ENCODE measurements at places on chromosomes 3 and 15.

DNA sequence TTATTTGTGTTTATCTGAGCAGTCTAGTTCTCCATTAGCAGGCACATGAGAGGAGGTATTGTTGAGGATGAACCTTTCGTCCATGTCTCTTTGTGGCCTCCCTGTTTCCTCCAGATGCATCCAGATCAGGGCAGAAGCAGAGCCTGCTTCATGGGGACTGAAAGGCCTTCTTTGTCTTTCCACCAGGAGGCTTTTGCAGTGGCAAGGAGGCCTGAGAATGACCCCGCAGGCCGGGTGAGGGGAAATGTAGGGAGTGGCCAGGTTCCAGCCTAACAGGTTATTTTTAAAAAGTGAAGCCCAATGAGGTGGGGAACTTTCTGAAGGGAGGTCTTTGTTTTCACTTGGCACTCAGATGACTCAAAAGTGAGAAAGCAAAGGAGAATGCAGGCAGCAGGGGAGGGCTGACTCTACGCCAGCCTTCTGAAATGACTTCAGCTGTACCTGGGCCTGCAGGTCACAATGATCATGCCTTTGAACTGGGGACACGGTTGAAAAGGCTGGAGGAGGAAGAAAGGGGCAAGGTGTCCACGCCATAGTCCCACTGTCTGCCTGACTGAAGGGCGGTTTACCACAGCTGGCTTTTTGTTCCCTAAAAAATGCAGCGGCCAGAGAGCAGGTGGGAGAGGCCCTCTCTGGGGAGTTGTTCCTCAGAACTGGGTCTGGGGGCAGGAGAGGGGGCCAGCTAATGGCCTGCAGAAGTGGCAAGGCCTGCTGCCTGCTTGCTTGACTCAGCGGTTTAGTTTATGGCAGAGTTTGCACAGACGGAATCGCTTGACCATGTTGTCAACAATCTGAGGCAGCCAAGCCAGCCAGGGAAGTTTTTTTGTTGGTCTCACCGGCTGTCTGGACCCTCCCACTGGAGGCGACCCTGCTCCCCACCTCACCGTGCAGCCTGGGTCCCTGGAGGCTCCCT is 28.7 kb downstream of the CMTM7 start:
- no peak for DNase-seq

DNA sequence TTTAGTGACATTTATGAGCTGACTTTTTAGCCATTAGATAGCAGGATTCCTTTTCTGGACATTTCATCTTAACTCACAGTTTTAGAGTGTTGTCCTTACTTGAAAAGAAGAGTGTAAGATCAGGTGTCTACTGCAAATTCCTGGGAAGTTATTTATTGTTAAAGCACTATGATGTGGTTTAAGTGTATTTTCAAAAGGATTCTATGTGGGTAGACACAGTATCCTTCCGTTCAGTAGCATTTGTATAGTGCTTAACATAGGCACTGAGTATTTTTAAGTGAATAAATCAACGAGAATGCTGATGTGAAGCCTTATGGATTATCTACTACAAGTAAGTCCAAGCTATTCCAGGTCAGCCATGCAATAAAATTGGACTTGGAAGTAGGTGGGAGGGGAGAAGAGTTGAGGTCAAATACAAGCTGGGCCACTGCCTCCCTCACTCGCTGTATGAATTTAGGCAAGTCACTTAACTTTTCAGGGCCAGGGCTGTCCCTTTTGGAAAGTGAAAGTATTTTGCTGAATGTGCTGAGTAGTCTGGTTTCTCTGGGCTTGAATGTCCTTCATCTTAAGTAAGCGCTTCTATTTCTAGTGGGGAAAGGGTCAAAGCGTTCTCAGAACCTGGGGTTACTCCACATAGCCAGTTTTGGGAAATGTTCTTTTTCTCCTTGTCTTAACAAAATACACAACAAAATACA is 48.6 kb downstream of the GAP43 start:
- no peak for DNase-seq

DNA sequence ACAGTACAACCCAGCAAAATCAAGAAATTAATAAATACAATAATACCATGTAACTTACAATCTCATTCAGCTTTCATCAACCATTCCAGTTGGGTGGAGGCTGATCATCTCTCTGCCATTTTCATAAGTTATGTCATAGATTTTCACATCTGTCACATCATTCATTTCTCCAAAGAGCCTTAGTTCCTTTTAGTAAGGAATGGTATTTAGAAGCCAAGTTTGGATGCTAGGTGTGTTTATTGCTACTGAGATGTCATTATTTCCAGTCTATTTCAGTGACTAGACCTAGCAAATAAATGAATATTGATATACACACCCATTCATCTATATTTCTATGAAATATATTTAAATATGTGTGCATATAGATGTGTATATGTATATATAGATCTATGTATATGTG is 2.7 kb upstream of the UBL7 start:
- no peak for DNase-seq

DNA sequence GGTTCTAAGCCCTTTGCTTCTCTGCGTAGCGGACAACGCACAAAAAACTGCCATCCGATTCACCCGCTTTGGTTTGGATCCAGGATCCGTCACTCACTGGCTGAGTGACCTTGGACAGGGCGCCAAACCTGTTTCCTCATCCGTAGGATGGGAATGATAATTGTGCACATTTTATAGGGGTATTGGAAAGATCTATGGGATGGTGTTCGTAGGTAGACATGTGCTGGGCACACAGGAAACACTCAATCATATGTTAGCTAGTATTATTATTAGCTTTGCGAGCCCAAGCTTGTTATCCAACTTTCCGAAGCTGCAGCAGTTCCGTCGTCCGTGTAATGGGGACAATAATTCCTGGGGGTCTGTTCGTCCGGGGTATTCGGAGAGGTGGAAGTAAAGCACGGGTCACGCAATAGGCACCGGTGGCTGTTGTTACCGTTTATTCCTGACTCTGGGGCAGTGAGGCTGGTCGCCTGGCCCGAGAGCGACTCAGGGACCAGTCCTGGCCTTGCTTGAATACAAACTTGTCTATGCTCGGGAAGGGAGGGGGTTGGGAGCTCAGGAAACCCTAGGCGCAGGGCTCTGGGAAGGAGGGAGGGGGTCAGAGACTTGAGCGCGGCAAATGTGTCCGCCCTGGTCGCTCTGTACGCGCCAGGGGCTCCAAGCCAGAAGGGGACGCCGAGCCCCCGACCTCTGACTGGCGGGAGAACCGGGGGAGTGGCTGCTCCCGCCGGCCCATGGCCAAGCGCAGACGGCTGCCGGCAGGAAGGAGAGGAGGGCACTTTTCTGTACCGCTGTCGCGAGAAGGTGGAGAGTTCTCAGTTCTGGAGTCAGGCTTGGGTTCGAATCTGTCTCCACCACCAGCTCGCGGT is 1.3 kb downstream of the SPSB4 start:
- no peak for DNase-seq

GRCh38 chr15:40054855-40055575 is 16.0 kb upstream of the SRP14 start:
- DNase-seq: peak; percentile 81

GRCh38 chr3:160023476-160023875 is 34.8 kb downstream of the IL12A start:
- no peak for DNase-seq

DNA sequence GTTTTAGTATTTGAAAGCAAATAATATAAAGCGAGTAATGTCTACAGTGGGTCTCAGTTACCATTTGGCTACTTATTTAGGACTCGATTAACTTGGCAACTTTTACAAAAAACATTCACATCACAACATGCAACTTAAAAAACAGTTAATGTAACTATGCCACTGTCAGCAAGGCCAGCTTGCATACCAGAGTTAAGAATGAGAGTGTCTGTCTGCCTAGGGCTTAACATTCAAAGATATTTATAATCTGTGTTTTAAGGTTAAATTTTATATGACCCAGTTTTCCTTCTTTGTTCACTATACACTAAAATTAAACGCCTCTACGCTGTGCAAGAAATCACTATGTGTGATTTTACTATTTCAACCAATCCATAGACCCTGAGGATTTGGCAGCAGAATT is 5.2 kb upstream of the CDAN1 start:
- DNase-seq: no peak

DNA sequence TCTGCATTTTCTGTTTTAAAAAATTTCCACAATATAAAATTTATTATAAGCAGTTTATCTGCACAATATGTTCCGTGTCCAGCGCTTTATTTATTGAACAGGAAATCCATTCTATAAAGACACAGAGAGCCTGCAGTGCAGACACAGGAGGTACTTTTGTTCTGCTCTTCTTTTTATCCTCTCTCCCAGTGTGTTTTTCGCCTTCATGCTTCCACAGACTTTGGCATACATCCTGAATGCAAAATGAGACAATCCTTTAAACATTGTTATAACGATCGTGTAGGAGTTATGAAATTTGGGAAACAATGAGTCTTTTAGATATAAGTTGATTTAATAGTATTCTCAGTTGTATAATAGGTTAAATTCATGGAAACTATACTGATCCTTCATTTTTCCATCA is 749.2 kb downstream of the NAALADL2 start:
- no peak for DNase-seq

GRCh38 chr3:126961791-126962461 is 21.0 kb upstream of the PLXNA1 start:
- DNase-seq: no peak

DNA sequence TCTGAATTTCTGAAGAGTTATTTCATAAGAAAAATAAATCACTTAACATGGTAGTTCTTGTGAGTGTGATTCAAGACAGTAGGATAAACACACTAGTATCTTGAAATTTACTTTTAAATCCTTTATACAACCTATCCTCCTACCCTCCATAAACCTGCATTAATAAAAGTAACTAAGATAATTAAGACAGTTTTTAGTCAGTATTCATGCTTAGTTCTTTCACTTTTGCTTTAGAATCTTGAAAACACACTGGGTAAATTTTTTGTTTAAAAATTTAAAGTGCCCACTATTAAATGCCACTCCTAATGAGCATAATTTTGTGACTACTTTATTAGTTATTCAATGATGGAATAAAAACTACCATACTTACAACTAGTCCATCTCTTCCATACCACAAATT is 28.8 kb downstream of the GOLIM4 start:
- DNase-seq: no peak

DNA sequence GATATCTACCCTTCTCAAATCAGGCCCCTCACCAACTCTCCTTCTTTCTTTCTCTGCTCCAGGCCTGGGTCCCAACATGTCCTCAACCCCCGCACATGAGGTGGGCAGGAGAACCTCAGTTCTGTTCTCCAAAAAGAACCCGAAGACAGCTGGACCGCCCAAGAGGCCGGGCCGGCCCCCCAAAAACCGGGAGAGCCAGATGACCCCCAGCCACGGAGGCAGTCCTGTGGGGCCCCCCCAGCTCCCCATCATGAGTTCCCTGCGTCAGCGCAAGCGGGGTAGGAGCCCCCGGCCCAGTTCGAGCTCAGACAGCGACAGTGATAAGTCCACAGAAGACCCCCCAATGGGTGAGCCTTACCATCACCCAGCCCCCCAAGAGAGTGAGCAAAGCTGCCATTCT is 5.6 kb upstream of the OGG1 start:
- DNase-seq: no peak

- no peak for DNase-seq
Observed at GRCh38 chr3:45704301-45704943, 15.2 kb downstream of the SACM1L start.

GRCh38 chr15:95446854-95447253 is 883.6 kb upstream of the NR2F2 start:
- DNase-seq: no peak

DNA sequence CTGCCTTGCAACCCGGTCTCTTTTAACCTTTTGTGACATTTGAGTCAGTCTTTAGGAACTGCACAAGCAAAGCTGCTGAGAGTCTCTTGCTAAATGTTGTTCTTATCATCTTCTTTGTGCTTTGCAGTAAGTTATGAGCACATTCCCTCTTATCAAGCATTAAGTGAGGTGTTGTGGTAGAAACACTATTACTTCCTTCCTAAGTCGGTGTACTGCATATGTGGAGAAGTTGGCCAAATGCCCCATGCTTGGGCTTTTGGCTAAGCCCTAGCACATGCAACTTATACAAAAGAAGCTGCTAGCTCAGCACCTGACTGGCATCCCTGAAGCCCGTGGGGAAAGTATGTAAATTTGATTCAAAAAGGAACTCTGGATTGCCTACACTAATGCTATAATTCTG is 136.5 kb upstream of the RBMS3 start:
- DNase-seq: no peak

DNA sequence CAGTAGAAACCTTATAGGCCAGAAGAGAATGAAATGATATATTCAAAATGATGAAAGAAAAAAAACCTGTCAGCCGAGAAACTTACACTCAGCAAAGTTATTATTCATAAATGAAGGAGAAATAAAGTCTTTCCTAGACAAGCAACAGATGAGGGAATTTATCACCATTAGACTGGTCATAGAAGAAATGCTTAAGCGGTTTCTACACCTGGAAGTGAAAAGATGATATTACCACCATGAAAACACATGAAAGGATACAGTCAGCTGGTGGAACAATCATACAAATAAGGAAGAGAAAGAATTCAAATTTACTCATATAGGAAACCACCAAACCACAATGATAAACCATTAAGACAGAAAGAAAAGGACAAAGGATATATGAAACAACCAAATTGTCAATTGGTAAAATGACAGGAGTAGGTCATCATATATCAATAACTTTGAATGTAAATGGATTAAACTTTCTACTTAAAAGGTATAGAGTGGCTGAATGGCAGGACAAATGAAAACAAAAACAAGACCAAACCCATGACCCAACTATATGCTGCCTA is 29.9 kb upstream of the PRR23C start:
- DNase-seq: no peak

GRCh38 chr3:190352861-190353457 is 30.7 kb upstream of the CLDN1 start:
- no peak for DNase-seq

DNA sequence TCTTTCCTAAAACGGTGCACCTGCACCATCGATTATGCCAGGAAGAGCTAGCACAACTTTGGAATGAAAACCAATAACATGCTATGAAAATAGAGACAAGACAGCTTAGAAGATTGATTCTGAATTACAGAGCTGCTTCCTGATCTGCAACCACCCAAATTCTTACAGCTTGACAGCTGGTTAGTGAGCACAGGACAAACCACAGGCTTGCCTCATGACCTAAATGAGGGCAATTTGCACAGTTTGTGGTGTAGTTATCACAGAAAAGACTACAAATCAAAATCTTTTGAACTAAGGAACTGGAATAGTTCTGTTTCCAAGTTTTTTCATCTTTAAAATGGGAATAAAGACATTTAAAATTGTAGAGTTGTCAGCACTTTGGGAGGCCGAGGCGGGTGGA is 533.5 kb downstream of the NAALADL2 start:
- no peak for DNase-seq

- DNase-seq: peak; percentile 51
Observed at GRCh38 chr3:107512108-107512507, 10.7 kb upstream of the BBX start.

GRCh38 chr3:143961342-143961741 is 10.3 kb upstream of the DIPK2A start:
- DNase-seq: peak; percentile 46

GRCh38 chr15:41819455-41820050 is 8.3 kb upstream of the JMJD7 start:
- no peak for DNase-seq

- no peak for DNase-seq
Observed at GRCh38 chr15:85947936-85948335, 131.7 kb upstream of the AGBL1 start.

- no peak for DNase-seq
Observed at GRCh38 chr15:62054979-62055378, 5.3 kb downstream of the VPS13C start.
